Esophagus mucosa (tissue), 1 donor: ENCODE measurements at places on chromosomes 13 and 19.

DNA sequence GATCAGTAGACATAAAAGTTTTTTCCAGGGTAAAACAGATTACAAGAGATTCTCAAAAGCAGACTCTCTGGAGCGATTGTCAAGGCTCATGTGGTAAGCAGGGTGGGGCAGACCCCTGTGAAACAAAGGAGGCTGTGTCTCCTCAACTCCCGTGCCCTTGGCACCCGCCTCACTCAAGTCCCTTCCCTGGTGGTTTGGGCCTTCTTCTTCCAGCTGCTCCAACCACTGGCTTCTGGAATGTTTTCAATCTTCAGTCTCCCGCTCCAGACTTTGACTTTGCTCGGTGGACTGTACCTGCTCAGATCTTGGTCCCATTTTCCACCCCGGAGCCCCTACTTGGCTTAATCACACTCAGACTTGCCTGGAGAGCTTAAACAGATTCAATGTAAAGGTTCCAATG is 74.8 kb upstream of the STK24 start:
- ATAC-seq, result no peak

DNA sequence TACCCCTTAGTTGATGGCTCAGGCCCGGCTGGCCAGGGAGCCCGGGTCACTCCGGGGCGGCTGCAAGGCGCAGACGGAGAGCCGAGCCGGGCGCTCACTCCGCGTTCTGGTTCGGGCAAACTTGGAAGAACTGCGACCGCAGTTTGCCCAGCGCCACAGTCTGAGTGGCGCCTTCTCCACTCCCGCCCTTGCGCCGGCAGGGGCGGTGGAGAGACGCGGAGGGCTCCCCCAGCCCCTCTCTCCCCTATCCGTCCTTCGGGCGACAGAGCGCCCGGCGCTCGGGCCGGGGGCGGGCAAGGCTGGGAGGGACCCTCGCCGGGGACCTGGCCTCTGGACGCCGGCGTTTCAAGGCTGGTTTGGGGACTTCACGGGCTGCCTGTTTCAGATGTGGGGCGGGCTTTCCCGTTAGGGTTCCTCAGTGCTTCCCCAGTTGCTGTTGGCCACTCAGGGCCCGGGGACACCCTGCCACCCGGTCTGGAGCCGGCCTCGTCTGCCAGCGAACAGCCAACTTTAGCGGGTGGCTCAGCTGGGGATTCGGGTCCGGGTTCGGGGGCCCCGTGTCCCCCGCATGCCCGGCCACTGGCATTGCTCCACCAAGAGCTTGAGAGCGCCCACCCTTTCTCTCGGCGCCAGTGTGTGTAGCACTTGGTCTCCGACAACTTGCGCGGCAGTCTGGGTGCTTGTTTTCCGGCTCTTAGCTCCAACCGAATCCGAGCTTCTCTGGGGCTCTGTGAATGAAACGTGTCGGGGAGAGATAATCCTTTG is 1.5 kb downstream of the GPC6 start:
- peak; percentile 39 for ATAC-seq

DNA sequence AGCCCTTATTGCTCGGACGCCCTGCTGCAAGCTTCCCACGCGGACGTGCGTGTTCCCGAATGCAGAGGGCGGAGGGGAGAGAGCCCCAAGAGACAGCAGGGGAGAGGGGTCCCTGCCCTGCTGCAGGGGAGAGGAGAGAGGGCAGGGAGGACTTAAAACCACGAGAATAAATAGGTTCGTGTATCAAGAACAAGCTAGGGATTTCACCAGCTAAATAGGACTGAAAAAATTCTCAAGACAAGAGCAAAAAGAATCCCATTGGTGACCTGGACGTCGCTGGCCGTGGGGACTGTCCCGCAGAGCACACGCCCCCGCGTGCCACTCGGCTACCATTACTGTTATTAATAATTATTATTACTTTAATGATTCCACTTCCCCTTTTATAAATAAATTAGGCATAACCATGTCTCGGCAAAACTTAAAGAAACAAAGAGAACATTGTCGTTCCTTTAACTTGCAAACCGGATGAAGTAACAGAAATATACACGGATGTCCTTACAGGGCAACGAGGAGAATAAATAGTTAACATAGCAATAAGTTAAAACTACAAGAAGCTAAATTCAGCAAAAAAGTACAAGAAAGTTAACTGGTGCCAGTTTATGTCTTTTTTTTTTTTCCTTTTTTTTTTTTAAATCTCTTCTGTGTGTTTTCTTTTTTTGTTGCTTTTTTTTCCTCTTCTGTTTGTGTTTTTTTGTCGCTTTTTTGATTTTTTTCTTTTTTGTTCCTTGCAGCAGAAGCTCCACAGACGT is 16.6 kb downstream of the PRKCSH start:
- no peak for ATAC-seq

GRCh38 chr19:15365264-15365663 is 14.3 kb downstream of the AKAP8 start:
- no peak for ATAC-seq

GRCh38 chr19:14554382-14554812 is 17.5 kb downstream of the NDUFB7 start:
- peak; percentile 75 for ATAC-seq

GRCh38 chr13:111120913-111121312 is 5.8 kb downstream of the ARHGEF7 start:
- ATAC-seq, result no peak

- peak; percentile 17 for ATAC-seq
These were observed 4.0 kb downstream of the LGALS4 start for GRCh38 chr19:38808741-38809140.

DNA sequence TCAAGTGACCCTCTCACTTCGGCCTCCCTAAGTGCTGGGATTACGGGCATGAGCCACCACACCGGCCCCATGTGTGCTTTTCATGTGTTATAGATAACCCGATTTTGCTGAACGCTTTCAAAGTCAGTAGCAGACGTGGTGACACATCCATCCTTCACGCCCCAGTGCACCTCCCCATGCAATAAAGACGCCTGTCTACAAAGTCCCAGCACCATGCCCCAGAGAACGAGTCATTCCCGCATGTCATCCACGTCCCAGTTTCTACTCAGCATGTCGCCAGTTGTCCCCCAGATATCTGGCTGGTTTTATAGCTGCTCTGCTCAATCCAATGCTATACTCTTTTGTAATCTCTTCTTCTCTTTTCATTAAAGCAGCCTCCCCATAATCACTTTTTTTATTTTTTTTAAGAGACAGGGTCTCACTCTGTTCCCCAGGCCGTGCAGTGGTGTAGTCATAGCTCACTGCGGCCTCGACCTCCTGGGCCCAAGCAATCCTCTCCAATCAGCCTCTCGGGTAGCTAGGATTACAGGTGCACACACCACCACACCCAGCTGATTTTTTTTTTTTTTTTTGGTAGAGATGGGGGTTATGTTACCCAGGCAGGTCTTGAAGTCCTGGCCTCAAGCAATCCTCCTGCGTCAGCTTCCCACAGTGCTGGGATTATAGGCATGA is 42.5 kb downstream of the DNM2 start:
- peak; percentile 63 for ATAC-seq

DNA sequence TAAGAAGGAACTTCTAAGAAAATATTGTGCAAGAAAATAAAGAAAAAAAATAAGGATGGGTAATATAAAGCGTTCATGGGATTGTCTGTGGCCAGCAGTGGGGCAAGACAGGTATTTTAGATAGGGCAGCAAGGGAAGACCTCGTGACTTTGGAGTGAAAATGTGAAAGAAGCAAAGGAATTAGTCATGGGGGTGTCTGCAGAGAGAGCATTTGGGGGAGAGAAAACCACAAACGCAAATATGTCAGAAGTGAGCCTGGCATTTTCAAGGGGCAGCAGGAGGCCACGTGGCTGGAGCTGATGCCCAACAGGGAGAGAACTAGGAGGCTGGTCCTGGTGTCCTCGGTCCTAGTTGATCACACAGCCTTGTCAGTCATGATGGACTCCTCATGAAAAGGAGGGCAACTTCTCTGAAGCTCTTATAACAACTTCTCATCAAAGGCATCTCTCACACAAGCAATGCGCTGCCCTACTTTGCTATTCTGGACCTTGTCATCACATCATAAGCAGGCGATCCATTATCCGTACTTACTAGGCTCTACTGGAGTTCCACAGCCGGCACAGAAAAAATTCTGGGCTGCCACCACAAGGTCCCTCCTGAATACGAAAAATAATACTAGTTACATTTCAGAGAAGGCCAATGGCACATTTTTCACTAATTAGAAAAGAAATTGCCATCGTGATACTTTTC is 31.0 kb downstream of the RUBCNL start:
- no peak for ATAC-seq

DNA sequence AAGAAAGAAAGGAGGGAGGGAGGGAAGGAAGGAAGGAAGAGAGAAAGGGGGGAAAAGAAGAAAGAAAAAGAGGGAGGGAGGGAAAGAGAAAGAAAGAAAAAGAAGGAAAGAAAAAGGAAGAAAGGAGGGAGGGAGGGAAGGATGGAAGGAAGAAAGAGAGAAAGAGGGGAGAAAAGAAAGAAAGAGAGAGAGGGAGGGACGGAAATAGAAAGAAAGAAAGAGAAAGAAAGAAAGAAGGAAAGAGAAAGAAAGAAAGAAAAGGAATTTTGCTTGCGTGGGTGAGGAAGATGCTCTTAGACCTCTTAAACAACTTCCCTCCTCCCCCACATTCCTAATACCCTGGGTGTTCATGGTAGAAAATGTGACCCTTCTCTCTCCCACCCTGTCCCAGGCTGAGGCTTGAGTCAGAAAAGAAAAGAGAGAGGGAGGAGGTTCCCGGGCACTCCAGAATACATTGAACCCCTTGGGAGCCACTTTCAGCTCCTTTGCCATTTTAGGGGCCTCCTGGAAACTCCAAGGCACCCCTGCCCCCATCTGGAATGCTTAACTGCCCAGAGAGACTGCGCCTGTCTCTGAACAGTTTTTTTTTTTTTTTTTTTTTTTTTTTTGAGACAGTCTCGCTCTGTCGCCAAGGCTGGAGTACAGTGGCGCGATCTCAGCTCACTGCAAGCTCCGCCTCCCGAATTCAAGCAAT is 9.2 kb upstream of the KANK3 start:
- no peak for ATAC-seq

- ATAC-seq, result no peak
These were observed 145.1 kb upstream of the ZNF536 start for GRCh38 chr19:30227012-30227621.

DNA sequence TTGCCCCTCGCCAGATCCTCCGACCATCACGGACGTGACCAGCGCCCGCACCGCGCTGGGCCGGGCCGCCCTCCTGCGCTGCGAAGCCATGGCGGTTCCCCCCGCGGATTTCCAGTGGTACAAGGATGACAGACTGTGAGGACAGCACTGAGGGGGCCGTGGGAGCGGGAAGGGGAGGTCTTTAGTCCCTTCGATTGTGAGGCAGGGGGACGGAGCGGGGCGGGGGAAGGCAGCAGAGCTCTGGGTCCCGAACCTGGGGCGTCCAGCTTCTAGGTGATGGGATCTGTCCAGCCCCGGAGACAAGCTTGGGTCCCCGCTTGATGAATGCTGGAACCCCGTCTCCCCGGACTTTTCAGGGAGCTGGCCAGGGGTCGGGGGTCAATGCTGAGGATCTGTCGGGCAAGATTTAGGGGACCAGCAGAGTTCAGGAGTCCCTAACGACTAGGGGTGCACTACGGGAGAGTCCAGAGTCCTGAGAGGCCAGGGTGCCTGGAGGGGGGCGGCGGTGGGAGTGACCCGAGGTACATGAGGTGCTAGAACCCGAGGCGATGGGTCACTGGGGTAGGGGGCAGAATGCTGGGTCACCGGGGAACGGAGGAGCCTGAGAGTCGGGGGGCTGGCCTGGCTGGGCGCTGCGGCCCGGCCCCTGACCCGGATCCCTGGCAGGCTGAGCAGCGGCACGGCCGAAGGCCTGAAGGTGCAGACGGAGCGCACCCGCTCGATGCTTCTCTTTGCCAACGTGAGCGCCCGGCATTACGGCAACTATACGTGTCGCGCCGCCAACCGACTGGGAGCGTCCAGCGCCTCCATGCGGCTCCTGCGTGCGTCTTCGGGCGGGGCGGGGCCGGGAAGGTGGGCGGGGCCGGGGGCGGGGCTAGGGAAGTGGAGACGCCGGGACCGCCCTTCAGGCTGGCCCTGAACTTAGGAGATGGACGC is 14.6 kb downstream of the VSIG10L start:
- ATAC-seq, result peak; percentile 54

GRCh38 chr13:35917252-35917941 is 213.8 kb downstream of the DCLK1 start:
- ATAC-seq, result no peak

- ATAC-seq, result no peak
These were observed 135.3 kb downstream of the RFC3 start for GRCh38 chr13:33953203-33953602.

DNA sequence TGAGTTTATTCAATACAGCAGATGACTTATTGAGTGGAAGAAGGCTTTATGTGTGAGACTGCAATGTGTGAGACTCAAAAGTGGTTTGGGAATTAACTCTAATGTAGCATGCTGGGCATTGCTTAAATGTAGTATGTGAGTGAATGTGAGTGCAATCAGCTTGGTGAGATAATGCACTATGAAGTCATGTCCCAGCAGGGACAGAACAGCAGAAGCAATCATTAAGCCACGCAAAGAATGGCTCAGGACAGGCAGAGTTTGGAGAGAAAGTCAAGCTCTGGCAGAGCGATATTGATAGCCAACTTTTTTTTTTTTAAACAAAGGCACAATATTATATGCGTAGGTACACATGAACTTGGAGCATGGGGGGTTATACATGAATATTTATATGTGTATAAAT is 597.7 kb downstream of the GPC6 start:
- ATAC-seq, result no peak

DNA sequence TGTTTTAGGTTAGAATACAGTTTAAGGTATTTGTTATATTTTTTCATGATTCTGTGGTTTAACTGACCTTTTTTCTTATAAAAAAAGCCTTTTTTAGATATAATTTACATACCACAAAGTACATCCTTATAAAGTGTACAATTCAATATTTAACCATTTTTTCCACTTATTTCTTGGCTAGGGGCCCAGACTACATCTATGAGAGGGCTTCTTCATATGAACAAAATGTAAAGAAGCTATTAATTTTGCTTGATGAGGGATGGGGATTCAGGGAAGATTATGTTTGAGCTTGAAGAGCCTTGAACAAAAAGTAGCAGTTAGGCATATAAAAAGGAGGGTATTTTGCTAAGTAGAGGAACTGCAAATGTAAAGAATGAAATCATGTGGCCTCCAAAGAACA is 2.2 kb downstream of the CCDC122 start:
- no peak for ATAC-seq

DNA sequence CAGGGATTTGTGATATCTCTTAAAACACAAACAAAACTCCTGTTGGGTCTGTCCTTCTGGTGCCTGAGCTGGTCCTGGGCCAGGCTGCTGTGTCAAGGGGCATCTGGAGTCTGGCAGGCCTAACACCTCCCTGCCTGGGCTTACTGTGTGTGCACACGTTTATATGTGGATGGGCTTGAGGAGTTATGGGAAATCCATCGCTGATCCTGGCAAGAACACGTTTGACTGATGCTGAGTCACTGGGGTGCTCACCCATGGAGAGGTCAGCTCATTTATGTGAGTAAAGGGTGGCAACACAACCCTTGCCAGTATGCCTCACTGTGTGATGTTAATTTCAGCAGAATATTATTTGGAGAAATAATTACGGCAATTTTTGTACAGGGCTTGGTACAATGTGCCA is 44.5 kb upstream of the PCDH8 start:
- peak; percentile 95 for ATAC-seq
